Stimulated activated CD8-positive, alpha-beta memory T cell treated with anti-CD3 and anti-CD28 coated beads, Interleukin-7, amount 100 ng/mL, for 48 hours (primary cell): ENCODE measurements at places on chromosomes 6 and 20.

GRCh38 chr6:153083869-153084268 lies 47.2 kb downstream of the RGS17 start:
- DNase-seq: no peak

DNA sequence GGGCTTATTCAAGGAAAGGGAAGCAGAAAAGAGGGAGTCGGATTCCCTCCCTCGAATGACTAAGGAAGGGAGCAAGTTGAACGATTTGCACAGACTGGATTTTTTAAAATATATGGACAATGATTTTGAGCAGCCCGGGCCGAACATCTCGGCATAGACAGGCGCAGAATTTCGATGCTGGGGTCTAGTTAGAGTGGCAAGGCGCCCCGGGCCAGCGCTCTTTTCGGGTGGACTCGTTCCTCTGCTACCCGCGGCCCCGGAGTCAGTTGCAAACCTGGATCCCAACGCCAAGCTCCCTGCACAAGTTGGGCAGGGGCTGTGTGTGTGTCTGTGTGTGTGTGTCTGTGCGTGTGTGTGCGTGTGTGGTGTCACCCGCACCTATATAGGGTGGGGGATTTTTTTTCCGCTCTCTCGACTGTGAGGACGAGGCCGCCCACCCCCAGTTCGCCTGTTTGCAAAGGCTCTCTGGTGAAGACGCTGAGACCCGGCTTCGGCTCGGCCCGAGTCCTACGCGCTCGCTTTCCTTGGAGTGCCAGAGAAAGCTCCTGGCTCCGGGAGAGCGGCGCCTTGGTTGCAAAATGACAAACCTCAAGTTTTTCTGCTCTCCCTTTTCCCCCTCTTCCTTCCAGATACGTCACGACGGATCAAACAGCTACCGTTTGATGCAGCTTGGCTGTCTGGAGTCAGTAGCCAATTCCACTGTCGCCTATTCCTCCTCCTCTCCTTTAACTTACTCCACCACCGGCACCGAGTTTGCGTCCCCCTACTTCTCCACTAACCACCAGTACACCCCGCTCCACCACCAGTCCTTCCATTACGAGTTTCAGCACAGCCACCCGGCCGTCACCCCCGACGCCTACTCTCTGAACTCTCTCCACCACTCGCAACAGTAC lies 1.4 kb downstream of the TFAP2D start:
- DNase-seq: no peak

GRCh38 chr20:24657196-24657595 lies 187.8 kb downstream of the SYNDIG1 start:
- no peak for DNase-seq

DNA sequence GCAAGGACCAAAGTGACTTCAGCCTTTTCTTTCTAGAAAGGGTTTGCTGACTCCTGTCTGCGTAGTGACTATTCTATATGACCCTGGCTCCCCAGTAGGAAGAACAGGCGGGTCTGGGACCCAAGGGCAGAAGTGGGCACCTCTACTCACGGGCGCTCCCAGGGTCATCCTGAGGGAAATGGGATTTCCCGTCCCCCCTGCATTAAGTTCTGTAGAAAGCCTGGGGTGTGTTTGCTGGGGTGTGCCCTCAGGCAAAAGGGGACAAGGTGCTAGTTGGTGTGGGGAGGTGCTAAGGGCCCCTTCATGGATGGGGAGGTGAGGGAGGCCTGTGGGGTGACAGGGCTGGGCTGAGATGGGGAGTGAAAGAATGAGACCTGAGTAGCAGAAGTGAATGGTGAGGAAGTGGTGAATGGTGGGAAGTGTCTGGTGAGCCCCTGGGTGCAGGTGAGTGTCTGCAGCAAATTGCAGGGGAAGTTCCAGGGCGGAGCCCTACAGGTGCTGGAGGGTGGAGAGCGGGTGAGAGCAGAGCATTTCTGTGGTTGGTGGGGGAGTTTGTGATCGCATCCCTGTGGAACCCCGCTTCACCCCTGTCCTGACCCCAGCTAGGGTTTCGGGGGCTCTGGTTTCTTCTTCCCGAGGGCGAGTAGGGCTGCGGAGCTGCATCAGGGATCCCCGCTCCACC lies 21.1 kb downstream of the RAET1L start:
- DNase-seq: no peak

DNA sequence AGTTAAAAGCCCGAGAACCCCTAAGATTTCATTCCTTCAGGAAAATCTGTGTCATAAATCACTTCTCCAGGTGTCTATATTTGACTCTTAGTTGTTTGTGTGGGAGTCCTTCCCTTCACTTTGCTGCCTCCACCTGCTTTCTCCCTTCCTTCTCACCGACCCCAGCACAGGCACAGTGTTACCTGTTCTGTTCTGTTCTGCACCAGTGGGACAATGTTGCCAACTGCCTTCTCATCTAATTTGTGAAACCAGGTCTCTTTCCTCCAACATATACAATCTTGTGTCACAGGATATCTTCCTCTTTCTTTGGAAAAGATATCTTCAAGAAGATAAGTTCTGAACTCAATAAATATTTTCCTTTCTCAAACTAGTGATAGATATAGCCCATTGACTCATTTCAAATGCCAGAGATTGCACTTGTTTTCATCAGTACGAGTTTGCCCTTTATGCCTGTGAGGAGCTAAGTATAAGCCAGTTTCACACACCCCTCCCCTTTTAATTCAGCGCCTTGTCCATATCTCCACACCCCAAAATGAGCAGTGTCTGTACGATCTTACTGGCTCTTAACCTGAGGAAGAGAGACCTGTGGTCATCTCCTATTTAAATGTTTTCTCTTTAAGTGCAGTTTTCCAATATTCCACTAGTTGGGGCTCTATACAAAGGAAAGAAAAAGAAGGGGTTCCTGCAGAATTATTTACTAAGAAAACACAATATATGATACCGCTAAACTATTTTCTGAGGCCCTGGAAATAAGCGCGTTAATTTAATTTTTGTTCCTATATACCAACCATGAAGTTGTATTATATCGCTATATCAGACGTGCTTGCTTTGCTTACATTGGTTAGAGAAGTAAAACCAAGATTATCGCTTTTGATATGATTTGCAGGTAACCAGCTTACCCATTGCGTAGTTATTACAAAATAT lies 81.6 kb upstream of the PREP start:
- DNase-seq: no peak

GRCh38 chr20:19783966-19784401 lies 25.9 kb downstream of the RIN2 start:
- DNase-seq: no peak

GRCh38 chr20:50885781-50886180 lies 45.5 kb downstream of the ADNP start:
- DNase-seq: no peak

GRCh38 chr6:120966321-120966720 lies 368.0 kb downstream of the TBC1D32 start:
- DNase-seq: no peak

DNA sequence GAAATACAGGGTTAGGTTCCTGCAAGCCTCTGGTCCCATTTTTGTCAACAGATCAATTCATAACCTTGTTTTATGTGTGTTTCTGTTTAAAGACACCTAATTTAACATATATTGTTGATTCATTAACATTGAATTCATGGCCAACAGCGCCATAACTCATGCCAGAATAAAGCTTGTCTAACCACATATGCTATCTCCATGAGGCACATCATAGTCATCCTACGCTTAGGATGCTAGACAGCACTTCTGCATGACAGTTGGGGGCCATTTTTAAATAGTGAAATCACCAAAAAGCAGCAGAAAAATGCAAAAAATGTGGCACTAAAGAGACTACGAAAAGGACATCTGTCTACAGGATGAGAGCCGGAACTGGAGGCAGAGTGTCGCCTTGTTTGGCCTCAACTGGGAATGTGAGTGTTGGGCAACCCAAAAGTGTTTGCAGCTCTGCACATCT lies 37.9 kb downstream of the TRAM2 start:
- no peak for DNase-seq

DNA sequence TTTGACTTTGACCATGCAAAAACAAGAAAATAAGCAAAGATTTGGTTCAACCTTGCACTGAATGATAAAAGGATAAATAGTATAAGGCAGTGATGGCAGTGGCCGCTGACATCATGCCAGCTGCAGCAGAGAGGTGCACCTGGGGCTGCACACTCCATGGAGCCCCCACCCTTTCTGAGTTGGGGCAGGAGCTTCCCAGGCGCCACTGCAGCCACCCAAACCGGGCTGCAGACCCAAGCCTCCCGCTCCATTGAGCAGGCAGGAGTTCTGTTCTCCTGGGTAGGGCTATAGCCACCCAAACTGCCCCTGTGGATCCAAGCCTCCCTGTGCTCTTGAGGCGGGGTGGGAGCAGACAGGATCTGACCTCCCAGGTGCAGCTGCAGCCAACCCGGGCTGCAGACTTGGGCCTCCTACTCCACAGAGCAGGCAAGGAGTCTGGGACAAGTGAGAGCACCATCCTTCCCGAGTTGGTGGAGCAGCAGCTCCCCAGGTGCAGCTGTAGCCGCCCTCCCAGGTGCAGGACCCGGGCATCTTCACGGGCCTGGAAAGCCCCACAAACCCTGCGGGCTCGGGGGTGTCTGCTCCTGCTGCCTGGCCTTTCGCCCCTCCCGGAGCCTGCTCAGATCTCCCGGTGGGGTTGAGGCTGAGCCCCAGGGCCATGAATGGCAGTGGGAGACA lies 537.9 kb downstream of the TENT5A start:
- DNase-seq: no peak

DNA sequence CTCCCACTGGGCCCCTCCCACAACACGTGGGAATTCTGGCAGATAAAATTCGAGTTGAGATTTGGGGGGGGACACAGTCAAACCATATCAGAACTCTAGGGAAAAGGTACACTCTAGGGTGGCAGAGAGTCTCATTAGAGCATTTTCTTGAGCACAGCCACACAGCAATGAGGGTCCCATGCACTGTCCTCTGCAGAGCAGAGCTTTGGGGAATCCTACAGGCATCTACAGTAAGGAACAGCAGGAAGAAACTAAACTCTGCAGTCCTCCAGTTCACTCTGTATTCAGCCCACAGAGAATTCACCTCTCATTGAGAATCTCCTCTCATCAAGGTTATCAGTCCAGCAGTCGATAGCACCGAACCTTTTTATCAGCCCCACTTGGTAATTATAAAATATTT lies 438.6 kb upstream of the NOX3 start:
- no peak for DNase-seq

- no peak for DNase-seq
These were observed at the start of gene SLC4A11 for GRCh38 chr20:3239026-3239866. Gene SLC4A11, minus strand, starts transcription at chr20:3239190. Its CDS starts 53 bp downstream, at chr20:3239137.

DNA sequence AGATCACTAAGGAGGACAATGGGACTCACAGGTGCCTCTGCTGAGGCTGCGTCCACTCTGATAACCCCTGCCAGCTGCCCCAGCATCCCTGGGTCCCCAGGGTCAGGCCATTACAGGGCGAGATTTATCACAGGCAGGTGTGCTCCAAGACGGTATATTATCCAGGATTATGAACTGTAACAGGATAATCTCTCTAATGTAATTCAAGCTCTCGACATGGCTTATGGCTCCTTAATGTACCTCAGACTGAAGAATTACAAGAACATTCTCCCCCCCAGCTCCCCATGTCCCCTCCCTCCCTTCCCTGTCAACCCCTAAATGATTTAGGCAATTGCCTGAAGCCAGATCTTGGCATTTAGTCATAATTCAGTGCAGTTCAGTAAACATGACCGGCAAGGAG lies 86.8 kb downstream of the NCR2 start:
- no peak for DNase-seq

DNA sequence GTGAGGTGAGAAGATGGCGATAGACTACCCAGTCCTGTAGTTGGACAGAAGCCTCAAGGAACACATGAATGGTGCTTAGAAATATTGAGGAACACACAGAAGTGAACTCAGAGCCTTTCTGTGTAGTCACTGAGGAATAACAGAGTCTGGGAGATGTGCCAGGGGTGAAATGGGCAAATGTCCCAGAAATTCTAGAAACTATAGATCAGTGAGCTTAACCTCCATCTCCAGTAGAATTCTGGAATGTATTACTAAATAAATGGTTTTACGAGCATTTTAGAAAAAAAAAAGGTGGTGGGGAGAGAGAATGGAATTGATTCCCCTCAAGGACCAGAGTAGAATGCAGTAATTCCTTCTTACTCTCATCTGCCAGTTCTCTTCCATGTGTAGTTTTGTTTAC lies 380.0 kb downstream of the LMBRD1 start:
- no peak for DNase-seq

GRCh38 chr6:14763139-14763538 lies 482.7 kb upstream of the JARID2 start:
- no peak for DNase-seq

DNA sequence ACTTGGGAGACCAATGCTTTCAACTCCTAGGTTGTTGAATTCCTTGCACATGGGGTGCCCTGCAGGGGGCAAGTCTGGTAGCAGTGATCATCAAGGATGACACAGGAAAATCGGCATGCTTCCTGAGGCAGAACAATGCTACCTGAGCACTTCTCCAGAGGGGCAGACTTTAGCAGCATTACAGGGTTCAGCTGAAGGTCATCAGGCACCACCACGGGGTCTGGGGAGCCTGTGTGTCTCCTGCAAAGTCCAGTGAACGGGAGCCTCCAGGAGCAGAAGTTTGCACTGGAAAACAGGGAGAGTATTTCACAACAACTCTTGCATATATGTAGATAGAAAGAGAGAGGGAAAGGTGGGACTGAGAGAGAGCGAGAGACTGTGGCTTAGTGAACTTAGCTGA lies 10.2 kb downstream of the VSX1 start:
- DNase-seq: no peak

DNA sequence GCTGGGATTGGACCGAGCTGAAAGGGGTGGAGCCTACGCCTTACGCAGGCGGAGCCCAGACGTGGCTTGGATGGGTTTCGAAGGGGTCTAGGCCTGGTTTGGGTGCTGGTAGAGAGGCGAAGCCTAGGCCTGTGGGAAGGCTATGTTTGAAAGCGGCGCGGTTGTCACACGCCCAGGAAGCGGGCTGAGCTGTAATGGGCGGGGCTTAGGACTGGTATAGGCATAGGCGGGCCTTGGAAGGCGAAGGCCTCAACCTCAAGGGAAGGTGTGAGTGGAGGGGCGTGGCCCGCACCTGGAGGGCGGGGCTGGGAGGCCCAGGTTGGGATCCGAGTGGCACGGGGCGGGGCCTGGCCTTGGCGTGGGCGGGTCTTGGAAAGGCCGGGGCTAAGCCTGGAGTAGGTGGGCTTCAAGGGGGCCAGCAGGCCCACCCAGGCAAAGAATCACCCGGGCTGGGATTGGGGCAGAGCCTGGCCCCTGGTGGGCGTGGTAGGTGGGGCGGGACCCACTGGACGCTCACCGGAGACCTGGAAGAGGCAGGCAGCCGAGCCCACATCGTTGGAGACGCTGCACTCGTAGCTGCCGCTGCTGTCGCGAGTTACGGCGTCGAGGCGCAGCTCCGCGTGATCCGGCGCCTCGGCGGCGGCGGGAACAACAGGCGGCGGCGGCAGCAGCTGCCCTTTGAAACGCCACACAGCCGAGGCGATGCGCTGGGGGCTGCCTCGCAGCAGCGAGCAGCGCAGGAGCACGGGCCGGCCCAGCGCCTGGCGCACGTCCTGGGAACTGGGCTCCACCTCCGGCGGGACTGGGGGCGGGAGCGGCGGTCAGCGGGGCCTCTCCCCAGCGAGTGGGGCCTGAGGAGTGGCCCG lies 49.0 kb downstream of the MDGA1 start:
- peak; percentile 29 for DNase-seq
